ENCODE measurements at places on chromosomes 1 and 21. TPM values are rescaled to one million over a fixed set of nuclear protein-coding genes. Genes with fewer than 3 reads are reported as not detected.

The DNM3 gene
- total RNA-seq, result 0.71 TPM

DNA sequence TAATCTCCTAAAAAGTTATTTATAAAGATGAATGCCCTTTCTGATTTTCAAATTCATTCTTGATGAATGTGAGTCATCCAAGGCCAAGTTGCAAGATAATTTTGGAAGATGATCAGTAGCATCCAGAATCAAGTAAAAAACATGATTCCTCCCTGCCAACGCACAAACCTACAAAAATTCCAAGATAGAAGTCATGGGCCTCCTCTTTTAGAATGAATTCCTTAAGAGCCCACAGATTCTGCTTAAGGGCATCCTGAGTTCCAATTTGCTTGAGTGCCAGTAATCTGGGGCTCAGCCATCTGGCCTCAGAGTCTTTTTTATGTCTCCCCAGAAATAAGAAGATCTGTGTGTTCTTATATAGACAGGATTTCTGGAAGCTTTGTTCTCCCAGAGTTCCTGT lies 23.2 kb upstream of the SPATA6 start:
- no peaks in the 10 kb centered on the region for H3K36me3 ChIP-seq
- H3K27ac ChIP-seq, result no peak overlapping the region
- peaks cover 9% of the 10 kb centered on the region for H3K4me1 ChIP-seq
- no peak overlapping the region for H3K4me3 ChIP-seq
- H3K27me3 ChIP-seq, result no peaks in the 10 kb centered on the region

DNA sequence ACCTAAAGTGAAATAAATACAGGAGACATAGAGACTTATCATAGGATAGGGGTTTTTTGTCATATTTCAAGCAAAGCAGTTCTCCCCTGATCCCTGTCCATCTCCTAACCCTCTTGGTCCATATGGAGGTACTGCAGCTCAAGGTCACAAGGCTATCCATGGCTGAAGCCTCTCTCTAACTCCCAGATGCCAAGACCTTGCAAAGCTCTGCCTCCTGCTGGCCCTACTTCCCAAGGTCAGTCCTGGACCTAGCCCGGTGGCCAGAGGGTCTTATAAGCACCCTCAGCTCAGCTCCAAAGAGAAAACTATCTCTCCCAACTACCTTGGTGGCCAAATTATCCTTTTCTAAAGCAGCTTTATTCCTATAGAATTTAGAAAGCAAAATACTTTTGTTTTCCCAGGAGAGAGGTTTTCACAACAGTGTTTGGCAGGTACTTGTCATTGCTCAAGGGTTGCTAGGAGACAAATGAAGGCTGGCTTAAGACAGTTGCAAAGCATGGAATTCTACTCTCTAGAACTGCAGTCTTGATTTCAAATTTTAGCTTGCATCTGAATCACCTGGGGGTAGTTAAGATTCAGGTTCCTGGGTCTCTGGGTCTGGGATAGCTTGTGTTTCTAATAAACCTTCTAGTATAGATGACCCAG lies 121.5 kb downstream of the XCL2 start:
- no peaks in the 10 kb centered on the region for H3K4me1 ChIP-seq
- no peak for DNase-seq
- no peak overlapping the region for H3K27ac ChIP-seq
- no peaks in the 10 kb centered on the region for H3K36me3 ChIP-seq
- no peaks in the 10 kb centered on the region for H3K27me3 ChIP-seq
- no peak overlapping the region for H3K4me3 ChIP-seq

DNA sequence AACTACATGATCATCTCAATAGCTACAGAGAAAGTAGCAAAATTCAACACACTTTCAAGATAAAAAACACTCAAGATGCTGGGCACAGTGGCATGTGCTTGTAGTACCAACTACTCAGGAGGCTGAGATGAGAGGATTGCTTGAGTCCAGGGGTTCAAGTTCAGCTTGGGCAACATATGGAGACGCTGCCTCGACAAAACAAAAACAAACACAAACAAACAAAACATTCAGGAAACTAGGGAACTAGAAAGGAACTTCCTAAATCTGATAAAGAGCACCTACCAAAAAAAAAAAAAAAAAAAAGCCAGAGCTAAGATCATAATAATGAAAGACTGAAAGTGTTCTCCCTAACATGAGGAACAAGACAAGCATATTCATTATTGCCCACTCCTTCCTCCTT lies 22.8 kb upstream of the RNF186 start:
- H3K27ac ChIP-seq, result no peak overlapping the region
- no peaks in the 10 kb centered on the region for H3K4me1 ChIP-seq
- no peak for DNase-seq
- no peaks in the 10 kb centered on the region for H3K36me3 ChIP-seq
- H3K27me3 ChIP-seq, result no peaks in the 10 kb centered on the region

The WNT2B gene
- 0.52 TPM for total RNA-seq

GRCh38 chr21:42991992-42992740 lies 17.8 kb downstream of the PKNOX1 start:
- H3K27ac ChIP-seq, result peak overlapping the region; percentile 11
- H3K4me1 ChIP-seq, result peaks cover 10% of the 10 kb centered on the region
- no peak overlapping the region for H3K4me3 ChIP-seq
- peak; percentile 53 for DNase-seq

GRCh38 chr1:39965044-39965443 lies 10.1 kb downstream of the MFSD2A start:
- no peak overlapping the region for H3K4me3 ChIP-seq
- no peak overlapping the region for H3K27ac ChIP-seq

The OR2L5 gene
- not detected for total RNA-seq
